ENCODE measurements at places on chromosomes 1 and 21. TPM values are rescaled to one million over a fixed set of nuclear protein-coding genes. Genes with fewer than 3 reads are reported as not detected.
A peak's percentile ranks its signal among the peaks of the same experiment; 100 is the strongest.

GRCh38 chr1:180636138-180636537 lies 4.3 kb downstream of the XPR1 start:
- no peak for DNase-seq

GRCh38 chr1:164999146-164999545 lies 357.4 kb downstream of the LMX1A start:
- no peak for DNase-seq

- no peak for DNase-seq
Observed at GRCh38 chr1:160850993-160851392, 11.7 kb downstream of the CD244 start.

DNA sequence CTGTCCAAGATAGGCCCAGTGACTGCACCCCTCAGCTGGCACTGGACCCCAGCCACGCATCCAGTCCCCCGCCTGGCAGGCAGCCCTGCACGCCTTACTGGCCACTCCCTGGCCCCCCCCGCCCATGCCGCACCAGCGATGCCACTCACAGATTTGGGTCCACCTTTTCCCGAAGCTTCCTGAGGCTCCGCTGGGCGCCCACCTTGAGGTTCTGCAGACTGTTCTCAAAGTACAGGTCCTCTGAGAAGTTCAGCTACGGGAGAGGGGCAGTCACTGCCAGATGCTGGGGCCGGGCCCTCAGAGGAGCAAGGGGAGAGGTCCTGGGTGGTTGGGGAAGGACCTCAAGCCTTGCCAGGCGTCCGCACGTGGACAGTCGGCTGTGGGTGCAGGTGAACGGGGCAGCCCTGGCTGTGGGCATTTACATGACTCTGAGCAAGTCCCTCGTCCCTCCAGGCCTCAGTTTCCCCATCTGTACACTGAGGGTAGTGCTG lies 8.1 kb downstream of the PRXL2B start:
- no peak for DNase-seq

GRCh38 chr1:101236516-101237228 lies at the start of gene S1PR1:
S1PR1 (plus strand) TSS chr1:101237019; CDS start chr1:101238985, 1,966 bp downstream.
- DNase-seq = peak; percentile 38

- no peak for DNase-seq
Observed at GRCh38 chr1:7060745-7061144, 275.5 kb downstream of the CAMTA1 start.

DNA sequence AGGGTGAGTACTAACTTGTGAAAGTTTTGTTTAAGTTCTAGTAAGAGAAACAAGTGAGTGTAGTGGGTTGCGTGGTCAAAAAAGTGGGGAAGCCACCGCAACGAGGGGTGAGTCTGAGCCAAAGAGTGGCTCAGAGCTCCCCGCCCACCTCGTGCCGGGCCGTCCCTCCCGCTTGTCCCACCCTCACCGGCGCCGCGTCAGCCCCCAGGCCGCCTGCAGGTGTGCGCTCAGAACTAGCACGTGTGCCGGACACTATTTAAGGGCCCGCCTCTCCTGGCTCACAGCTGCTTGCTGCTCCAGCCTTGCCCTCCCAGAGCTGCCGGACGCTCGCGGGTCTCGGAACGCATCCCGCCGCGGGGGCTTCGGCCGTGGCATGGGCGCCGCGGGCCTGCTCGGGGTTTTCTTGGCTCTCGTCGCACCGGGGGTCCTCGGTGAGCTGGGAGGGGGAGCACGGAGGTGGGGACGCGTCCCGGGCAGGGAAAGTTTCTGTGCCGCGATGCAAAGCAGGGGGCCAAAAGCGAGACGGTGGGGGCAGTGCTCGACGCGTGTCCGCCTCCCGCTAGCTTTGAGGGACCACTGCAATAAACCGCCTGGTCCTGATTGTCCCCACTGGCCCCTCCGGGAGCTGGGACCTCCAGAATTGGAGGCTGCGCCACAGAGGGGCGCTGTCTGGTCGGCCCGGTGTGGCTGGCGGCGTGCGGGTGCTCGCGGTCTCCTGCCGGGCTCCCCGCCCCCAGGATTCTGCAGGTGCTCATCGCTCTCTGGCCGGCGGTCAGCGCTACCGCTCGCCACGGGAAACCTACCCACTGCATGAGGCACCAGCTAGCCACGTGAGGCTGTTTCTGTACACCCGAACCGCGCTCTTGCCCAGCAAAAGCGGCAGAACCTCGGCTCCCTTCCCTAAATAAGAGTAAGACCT lies at the start of gene CR2:
Gene CR2 (plus strand): TSS at position 283 of the 919 bp plus-strand sequence. CDS start 91 bp downstream, at position 374.
- DNase-seq = no peak

DNA sequence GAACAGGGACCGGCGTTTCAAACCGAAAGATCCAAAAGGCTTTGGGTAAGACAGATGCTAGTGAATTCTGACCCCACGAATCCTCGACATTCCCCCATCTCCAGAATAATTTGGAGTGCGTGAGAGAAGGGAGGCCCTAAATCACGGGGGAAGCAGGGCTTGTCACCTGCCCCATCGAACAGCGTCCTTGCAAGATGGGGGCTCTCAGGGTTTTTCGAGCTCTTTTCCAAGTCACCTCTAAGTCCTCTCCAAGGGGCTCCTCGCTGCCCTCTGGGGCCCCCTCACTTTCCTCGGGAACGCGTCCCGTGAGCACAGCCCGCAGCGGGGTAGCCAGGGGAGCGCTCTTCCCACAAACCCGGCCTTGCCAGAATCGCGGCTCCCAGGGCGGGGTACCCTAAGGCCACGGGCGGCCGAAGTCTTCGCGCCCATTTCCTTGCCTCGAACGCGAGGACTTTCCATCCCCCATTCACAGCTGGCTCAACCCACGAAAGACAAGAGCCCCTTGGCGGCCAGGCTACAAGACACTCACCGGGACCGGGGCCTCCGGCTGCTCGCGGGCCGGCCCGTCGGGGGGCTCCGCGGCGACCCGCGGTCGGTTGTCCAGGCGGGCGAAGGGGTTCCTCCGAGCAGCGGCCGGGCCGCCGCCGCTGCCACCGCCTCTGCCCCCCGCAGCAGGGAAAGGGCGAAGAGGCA lies 546 bp downstream of the DONSON start:
- peak; percentile 7 for DNase-seq

DNA sequence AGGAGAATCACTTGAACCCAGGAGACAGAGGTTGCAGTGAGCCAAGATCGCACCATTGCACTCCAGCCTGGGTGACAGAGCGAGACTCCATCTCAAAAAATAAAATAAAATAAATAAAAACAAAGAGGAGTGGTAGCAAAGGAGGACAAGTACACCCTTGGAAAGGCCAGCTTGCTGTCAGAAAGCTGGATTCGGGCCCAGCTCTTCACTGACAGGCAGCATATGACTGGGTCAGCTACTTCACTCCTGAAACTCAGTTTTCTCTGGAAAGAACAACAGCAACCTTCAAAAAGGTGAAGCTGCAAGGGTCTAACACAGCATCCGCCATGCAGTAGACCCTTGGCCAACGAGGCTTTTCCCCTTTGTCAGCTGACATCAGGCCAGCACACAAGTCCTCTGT lies 156.0 kb upstream of the TIAM1 start:
- no peak for DNase-seq

DNA sequence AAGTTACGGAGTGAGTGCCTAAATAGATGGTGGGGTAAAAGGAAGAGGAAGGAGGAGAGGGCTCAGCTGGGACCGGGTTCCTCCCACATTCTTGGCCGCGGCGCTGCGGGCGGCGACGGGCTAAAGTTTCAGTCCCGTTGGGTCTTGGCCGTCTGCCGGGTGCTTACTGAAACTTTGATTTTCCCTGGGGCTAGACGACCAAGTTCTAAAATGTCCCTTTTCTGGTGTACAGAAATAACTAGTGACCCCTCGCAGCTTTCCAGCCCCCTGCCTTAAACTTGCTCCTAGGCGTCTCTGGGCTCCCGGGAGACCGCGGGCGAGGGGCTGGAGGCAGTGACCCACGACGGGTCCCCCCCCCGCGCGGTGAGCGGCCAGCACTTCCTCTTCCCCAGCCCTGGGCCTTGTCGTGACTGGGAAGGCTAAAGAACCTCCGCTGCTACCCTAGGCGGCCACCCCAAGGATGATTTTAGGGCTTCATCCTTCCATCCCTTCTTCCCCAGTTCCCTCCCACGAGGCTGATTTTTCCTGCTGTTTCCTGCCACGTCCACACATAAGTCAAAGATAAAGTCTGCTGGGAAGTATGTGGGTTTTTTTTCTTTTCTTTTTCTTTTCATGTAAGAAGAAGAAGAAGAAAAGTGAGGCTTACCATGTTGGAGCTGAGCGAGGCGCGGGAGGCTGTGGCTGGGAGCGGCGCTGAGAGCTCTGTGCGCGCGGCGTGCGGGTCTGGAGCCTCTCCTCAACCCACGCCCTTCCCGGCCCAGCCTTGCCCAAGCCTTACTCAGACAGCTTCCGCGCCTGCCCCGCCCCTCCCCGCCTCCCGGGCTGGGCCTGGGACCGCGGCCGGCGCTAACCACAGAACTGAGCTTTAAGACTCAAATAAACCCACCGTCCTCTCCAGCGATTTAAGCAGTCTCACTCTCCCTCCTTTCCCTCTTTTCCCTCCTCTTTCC lies at the start of gene S100A11:
Gene S100A11 (minus strand): TSS at position 738 of the 950 bp plus-strand sequence. CDS start 89 bp downstream, at position 649.
- peak; percentile 76 for DNase-seq

- no peak for DNase-seq
Observed at GRCh38 chr1:168529518-168529917, 14.3 kb downstream of the XCL2 start.

DNA sequence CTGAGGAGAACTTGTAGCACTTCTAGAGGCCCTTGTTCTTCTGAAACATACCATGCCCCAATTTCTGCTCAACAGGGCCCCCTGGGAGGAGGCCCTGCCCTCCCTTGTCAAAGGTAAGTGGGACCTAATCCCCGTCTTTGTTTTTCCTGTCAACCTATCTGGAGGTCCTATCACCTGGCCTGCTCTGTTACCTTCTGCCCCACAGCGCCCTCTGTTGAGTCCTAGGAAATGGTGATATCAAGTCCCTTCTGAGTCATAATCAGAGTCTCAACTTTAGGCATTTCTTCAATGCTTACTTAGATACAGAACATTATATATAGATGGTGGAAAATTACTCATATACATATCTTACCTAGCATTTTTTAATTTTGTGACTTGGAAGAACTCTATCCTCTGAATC lies 28.2 kb upstream of the FCRL4 start:
- DNase-seq = no peak

DNA sequence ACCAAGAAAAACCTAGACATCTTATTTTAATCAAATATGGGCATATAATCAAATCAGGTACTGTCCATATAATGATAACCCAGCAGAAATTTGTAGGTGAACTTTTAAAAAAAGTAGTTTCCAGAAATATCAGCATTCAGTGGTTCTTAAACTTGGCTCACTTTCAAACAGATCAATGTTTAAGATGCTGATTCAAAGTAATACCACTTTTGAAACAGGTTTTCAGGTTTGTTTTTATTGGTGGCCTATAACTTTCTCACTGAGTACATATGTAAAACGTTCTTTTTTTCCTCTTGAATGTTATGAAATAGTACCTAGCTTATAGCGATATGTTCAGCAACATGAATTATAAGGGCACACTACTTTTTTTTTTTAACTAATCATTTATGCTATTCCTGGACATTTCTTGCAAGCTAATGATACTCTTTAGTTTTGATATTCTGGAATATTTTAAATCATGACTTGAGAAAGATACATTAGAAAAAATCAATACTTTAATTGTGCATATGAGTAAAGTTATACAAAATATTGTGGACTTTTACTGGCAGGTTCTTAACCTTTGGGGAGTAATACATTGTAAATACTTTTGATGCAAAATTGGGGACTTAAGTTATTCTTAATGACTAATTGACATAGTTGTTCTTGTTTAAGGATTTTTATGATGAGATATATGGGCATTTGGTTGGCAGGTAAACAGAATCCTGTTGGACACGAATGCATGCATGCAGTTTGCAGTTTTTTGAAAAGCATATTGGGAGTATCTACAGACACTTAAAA lies 3.0 kb downstream of the NFIA start:
- DNase-seq = no peak

DNA sequence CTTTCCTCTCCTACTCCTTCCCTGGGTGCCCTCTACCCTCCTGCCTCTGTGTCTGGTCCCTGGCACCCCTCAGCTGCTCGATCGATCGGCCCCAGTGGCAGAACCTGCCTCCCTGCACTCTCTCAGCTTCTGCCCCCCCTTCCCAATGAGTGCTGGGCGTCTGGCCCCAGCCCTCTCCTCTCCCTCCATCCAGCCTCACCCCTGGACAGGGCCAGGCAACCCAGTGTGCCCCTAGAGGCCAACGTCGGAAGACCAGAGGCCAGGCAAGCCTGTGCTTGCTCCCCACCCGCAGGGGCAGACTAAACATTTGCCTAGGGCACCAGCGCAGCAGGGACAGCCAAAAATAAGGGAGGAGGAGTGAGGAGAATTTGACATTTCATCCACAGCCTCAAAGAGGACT lies 43.5 kb downstream of the LGR6 start:
- no peak for DNase-seq

GRCh38 chr1:232697187-232697822 lies 67.4 kb upstream of the SIPA1L2 start:
- DNase-seq = no peak

GRCh38 chr1:175600721-175601440 lies 142.5 kb downstream of the TNR start:
- DNase-seq = no peak

GRCh38 chr1:153364766-153365666 lies 7.4 kb downstream of the S100A9 start:
- no peak for DNase-seq

DNA sequence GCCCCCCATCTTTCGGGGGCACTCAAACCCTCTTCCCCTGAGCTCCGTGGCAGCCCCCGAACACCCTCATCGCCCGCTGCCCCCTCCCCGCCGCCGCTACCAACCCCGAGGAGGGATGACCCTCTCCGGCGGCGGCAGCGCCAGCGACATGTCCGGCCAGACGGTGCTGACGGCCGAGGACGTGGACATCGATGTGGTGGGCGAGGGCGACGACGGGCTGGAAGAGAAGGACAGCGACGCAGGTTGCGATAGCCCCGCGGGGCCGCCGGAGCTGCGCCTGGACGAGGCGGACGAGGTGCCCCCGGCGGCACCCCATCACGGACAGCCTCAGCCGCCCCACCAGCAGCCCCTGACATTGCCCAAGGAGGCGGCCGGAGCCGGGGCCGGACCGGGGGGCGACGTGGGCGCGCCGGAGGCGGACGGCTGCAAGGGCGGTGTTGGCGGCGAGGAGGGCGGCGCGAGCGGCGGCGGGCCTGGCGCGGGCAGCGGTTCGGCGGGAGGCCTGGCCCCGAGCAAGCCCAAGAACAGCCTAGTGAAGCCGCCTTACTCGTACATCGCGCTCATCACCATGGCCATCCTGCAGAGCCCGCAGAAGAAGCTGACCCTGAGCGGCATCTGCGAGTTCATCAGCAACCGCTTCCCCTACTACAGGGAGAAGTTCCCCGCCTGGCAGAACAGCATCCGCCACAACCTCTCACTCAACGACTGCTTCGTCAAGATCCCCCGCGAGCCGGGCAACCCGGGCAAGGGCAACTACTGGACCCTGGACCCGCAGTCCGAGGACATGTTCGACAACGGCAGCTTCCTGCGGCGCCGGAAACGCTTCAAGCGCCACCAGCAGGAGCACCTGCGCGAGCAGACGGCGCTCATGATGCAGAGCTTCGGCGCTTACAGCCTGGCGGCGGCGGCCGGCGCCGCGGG lies 837 bp downstream of the FOXD3 start:
- DNase-seq = no peak

GRCh38 chr1:77282866-77283539 lies 1.2 kb downstream of the AK5 start:
- DNase-seq = peak; percentile 3

Gene MAB21L3
- 0.34 TPM for total RNA-seq

Gene THEM5
- not detected for total RNA-seq

Gene TMEM200B
- 4.7 TPM for total RNA-seq

Gene RGS13
- not detected for total RNA-seq

Gene MRPL55
- 50.8 TPM for total RNA-seq

Gene TFAP2E
- 0.41 TPM for total RNA-seq

Gene ISG20L2
- total RNA-seq = 33.4 TPM

Gene CD84
- total RNA-seq = not detected

Gene CNKSR1
- 4.2 TPM for total RNA-seq

Gene SETDB1
- 28.4 TPM for total RNA-seq

Gene COL6A1
- 131 TPM for total RNA-seq

Measured in astrocyte (in vitro differentiated cells and primary cell).